ENCODE measurements at places on chromosomes 7 and 10.

- no peak for DNase-seq
These were observed 36.7 kb downstream of the OSBPL3 start for GRCh38 chr7:24943096-24943948.

DNA sequence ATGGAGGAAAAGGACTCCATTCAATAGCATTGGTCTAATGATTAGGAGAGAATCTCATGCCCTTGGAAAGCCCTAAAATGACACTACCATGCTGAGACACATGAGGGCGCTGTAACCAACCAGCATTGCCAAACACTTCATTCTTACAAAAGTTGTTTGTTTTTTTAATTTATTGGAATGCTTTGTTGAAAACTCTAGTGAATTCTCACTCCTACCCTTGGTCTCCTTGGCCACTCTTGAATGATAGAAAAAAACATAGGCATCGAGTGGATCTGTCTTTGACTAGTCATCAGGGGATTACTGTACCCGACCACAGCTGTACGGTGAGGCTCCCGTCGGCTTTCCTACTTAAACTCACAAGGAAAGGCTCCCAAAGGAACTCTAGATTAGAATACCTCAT is 29.3 kb upstream of the ADD3 start:
- no peak for DNase-seq

DNA sequence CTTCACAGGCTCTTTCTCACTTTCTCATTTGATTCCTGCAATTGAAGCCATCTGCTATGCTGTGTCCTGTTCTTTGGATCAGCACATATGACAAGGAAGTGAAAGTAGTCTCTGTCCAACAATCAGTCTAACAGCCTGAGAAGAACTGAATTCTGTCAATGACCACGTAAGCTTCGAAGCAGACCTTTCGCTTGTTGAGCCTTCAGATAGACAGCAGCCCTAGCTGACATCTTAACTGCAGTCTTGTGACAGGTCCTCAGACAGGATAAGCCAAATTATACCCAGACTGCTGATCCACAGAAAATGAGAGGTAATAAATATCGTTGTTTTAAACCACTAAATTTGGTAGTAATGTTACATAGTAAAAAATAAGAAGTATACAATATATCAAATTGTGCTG is 691.0 kb upstream of the LRRTM3 start:
- DNase-seq: no peak

- DNase-seq: no peak
These were observed 680.4 kb upstream of the POM121L12 start for GRCh38 chr7:52355053-52355452.

DNA sequence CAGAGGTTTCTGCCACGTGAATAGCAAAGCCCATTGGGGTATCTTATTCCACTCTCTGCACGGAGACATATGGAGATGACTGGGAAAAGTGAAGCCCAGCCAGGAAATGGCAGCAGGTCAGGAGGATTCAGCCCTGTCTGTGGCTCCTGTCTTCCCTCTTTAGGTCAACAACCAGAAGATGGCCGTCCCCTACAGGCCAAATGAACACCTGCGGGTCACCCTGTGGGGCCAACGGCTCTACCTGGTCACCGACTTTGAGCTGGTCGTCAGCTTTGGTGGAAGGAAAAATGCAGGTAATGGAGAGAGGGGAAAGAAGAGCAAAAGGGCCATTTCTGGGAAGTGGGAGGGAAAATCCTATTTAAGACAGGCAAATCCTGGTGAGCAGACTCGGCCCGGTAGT is 38.3 kb downstream of the EPHB4 start:
- DNase-seq: no peak

DNA sequence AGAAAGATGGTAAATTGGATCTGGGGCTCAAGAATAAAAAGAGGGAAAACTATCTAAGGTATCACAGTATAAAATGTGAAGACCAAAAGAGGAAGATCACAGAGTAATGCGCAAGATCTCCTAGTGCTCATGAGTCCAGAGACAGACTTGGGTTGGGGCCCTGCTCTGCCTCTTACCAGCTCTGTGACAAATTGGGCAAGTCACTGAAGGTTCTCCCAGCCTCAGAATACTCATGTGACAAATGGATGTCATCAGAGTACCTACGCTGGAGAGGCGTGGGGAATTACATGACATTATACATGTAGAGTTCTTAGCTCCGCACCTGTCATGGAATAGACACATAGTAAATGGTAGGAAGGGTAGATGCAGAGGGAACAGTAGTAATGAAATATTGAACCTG is 124.4 kb downstream of the DOCK4 start:
- no peak for DNase-seq

GRCh38 chr7:137875746-137876145 is 29.0 kb upstream of the DGKI start:
- no peak for DNase-seq

- DNase-seq: no peak
These were observed 684.9 kb upstream of the ANKRD30A start for GRCh38 chr10:36440539-36440938.
